ENCODE measurements at places on chromosomes 6 and 20. TPM values are rescaled to one million over a fixed set of nuclear protein-coding genes. Genes with fewer than 3 reads are reported as not detected.
A peak's percentile ranks its signal among the peaks of the same experiment; 100 is the strongest.

Gene FBXO5
- 29.4 TPM for total RNA-seq

Gene FAM209B
- 1.2 TPM for total RNA-seq

Gene TSPO2
- total RNA-seq: not detected

DNA sequence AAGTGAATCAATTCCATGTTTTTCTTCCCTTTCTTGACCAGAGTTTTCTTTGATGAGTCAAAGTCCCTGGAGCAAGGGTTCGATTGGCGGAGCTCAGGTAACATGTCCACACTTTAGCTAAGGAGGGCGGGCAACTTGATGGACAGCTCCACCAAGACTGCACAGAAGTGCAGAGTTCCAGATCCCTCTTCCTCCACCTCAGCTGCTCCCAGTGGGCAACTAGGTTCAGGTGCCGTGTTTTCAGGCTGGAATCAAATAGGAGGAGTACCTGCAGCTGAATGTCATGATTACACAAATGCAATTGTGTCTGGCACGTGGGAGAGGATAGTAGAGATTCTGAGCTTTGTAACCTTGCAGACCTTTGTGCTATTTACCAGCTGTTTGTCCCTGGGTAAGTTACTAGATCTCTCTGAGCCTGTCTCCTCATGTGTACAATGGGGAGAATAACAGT, 1.9 kb upstream of the ELMO2 start:
- DNase-seq: no peak

DNA sequence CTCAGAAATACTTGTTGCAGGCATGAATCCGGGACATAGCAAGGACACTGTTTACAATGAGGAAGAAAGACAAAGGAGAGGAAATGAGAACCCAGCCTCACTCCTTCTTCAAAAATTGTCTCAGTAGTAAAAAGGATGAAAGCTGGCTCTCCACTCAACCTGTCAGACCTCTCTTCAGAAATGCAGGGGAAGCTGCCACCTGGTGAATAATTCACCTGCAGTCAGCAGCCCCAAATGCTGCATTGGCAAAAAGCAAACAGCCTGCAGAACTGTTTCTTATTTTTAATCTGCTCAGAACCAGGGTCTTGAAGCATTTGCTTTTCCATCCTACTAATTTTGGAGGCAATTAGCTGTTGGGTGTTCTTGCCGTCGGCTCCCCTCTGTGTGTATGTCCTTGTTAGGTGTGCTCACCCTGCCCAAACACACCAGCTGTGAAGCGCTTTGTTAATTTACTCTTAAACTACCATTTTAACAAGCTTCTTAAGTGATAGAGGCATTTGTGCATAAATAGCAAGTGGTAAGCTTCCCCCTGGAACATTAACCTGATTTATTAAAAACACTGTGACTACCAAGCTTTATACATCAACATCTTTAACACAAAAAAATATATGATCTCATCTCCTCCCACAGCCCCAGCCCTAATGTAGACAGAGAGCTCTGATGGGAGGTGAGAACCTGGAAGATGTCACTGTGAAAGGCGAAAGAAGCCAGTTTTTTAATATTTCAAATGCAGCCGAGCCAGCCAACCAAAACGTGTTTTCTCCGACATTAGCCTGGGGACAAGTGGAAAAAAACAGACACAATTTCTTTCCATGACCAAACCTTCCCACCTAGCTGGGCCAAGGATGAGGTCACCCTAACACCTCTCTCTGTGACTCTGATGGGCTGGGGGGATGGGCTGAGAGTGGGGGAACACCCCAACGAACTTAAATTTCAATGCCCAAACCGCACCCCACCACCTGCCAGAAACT, 451.0 kb upstream of the SULF2 start:
- DNase-seq: no peak

DNA sequence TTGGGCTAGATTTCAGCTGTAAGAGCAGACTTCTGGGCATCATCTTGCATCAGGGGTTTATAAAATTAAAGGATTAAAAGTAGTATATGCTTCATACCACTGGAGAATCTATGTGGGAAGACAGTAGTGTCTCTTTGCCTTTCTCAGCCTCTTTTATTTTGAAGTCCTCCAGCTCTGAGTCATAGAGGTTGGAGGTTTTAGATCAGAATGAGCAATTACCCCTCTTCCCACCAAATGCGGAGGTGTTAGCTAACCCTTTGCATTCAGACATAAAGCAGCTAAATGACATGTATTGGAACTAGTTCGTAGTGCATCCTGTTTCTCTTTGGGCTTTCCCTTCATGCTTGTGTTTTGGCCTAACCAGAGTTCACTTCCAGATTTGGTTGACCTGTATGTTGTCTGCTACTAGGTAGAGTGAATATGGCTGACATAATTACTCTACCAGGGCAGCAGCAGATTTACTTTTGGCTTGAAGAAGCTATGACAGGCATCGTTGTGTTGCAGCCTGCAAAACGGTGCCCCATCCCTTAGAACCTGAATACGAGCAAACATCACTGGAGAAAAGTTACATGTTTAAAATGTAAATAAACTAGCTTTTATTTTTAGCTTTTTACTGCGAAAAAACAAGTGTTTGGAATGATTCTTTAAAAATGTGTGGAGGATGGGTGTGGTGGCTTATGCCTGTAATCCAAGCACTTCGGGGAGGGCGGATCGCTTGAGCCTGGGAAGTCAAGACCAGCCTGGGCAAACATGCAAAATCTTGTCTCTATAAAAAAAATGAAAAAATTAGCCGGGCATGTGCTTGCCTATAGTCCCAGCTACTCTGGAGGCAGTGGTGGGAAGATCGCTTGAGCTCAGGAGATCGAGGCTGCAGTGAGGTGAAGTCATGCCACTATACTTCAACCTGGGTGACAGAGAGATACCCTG, 82.2 kb downstream of the MYO6 start:
- DNase-seq: peak; percentile 4

Gene ARFGEF3
- total RNA-seq: 0.22 TPM
